ENCODE measurements at places on chromosomes 6 and 20. TPM values are rescaled to one million over a fixed set of nuclear protein-coding genes. Genes with fewer than 3 reads are reported as not detected.
A peak's percentile ranks its signal among the peaks of the same experiment; 100 is the strongest.

- H3K27ac ChIP-seq, result no peak overlapping the region
- no peak overlapping the region for H3K4me3 ChIP-seq
- no peaks in the 10 kb centered on the region for H3K27me3 ChIP-seq
- no peaks in the 10 kb centered on the region for H3K4me1 ChIP-seq
These were observed 31.8 kb downstream of the PSMF1 start for GRCh38 chr20:1150218-1150617.

DNA sequence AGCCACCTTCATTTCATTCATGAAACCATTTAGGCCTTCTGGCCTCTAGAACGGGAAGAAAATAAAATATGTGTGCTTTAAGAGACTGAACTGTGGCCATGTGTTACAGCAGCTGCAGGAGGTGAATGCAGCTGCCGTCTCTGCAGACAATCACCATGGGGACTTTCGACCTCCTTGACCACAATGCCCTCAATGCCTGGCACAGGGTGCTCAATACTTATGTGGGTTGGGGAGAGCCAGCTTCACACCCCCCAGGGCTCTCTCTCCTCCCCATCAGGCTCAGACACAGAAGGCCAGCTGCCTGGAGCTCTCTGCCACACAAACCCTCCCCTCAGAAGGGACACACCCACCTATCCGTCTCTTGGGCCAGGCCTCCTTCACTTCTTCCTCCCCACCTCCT, 43.5 kb downstream of the ANKRD60 start:
- H3K27me3 ChIP-seq, result no peaks in the 10 kb centered on the region
- DNase-seq, result peak; percentile 27
- no peak overlapping the region for H3K4me3 ChIP-seq
- no peak overlapping the region for H3K27ac ChIP-seq
- H3K36me3 ChIP-seq, result no peaks in the 10 kb centered on the region

DNA sequence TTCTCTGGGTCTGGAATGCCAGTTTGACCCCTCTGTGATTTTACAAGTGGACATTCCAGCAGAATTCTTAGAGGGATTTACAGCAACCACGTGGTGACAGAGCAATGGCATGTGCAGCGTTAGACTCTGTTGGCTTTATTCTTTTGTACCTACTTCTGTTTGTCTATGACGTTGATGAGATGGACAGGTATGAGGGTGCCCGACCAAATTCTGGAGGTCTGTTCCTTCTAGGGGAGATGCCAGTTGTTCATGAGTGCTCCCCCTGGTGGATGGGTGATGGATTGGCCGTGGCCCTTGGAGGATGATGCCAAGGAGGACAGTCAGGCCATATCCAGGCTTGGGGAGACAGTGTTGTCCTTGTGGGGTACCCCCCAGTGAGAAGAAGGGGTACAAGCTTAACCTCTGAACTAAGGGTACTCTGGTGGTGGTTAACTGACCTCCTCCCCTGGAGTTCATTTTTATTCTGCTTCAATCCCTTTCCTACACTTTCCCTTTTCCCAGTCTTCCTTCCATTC, 198.6 kb downstream of the DTNBP1 start:
- no peak overlapping the region for H3K4me3 ChIP-seq
- no peaks in the 10 kb centered on the region for H3K27me3 ChIP-seq
- no peaks in the 10 kb centered on the region for H3K36me3 ChIP-seq
- DNase-seq, result no peak
- no peaks in the 10 kb centered on the region for H3K4me1 ChIP-seq
- H3K27ac ChIP-seq, result no peak overlapping the region

BPIFA1 gene
- total RNA-seq, result not detected

DEFB132 gene
- total RNA-seq, result not detected
